ENCODE measurements at places on chromosomes 5 and 9. TPM values are rescaled to one million over a fixed set of nuclear protein-coding genes. Genes with fewer than 3 reads are reported as not detected.

- DNase-seq = no peak
Measured at GRCh38 chr9:93161786-93162562, 22.0 kb upstream of the WNK2 start.

Gene IDNK
- total RNA-seq = 13.4 TPM

Gene TRPM3
- 0.22 TPM for total RNA-seq

DNA sequence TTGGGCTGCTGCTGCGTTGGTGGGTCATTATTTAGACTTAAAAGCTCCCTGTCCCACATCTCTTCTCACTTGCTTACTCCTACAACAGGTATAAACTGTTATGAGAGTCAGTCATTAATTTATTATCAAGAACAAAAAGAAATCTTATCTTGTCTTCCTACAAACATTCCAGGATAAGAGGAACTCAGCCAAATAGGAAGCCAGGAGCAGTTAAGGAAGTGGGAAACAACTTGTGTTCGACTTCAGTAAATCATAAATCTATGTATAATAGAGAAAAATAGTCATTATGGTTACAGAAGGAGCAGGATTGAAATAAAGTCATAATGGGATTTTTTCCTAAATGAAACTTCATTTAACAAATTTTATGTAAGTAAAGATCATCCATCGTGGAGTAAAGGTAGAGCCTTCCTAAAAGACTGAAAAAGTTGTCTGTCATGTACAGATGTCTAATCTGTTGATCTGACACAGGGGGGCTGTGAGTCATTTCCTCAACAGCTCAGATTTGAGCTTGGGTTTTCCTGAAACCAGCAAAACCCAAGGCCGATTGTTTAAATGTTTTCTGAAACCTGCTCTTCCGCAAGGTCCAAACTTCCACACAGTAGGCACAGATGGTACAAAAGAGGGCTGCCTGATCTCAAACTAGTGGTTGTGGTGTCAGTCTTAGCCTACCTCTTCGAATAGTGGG is 25.3 kb upstream of the LRRTM2 start:
- DNase-seq = no peak

GRCh38 chr5:175248416-175248905 is 195.5 kb downstream of the DRD1 start:
- no peak for DNase-seq

Gene CDH9
- total RNA-seq = not detected

GRCh38 chr5:96478983-96479382 is 45.9 kb upstream of the PCSK1 start:
- DNase-seq = no peak

- DNase-seq = no peak
Measured at GRCh38 chr9:108331596-108331995, 524.2 kb downstream of the ACTL7B start.

All from left colon (tissue), 2 donors.